Dorsolateral prefrontal cortex (tissue), 122 donors: ENCODE measurements at places on chromosomes 7 and 10.

DNA sequence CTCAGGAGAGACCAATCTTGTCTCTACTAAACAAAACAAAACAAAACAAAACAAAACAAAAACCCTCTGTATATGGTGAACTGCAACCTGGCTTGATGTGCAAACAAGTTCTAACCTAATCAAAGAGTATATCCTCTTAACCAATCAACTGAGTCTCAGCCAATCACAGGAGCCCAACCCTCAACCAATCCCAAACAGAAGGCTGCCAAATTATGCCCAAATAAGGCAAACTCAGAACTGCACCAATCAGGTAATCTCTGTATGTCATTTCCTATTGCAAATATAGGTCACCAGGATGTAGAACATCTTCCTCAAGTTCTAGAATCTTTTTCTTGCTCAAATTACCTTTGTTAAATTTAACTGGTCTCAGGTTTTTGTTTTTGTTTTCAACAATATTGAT lies 5.2 kb downstream of the FAM133B start:
- DNase-seq = no peak

- no peak for DNase-seq
Observed at GRCh38 chr7:31910191-31910590, 160.0 kb downstream of the PDE1C start.

DNA sequence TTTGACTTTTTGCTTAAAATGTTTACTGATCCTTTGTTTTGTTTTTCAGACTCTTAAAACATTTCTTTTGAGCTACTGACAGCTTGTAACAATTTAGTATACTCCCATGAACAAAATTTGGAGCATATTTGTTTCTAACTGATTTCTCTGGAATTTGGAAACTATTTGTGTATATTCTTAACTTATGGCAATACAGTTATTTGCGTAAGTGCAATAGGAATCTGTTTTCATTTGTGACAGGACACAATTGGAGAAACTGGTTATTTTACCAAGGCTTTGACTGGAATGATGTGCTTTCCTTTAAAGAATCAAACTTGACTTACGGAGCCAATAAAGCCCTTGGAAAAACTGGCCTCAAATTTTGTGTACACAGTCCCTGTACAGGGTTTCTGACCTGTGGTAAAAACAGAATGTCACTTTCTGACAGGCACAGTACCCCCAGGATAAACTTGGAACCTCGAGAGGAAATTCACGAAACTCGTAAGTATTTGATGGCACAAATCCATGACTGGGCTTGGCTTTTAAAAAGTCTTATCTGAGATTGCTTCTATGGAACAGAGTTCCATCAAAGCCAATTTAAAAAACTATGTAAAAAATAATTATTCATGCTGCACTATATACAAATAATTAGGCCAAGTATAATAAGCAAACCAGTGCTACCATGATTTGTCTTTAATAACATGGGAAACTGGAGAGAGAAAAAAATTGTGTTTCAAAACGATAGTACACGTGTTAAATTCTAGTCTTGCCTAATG lies 70.4 kb downstream of the ST8SIA6 start:
- DNase-seq = no peak

- no peak for DNase-seq
Observed at GRCh38 chr7:140232957-140233917, 56.5 kb upstream of the KDM7A start.

DNA sequence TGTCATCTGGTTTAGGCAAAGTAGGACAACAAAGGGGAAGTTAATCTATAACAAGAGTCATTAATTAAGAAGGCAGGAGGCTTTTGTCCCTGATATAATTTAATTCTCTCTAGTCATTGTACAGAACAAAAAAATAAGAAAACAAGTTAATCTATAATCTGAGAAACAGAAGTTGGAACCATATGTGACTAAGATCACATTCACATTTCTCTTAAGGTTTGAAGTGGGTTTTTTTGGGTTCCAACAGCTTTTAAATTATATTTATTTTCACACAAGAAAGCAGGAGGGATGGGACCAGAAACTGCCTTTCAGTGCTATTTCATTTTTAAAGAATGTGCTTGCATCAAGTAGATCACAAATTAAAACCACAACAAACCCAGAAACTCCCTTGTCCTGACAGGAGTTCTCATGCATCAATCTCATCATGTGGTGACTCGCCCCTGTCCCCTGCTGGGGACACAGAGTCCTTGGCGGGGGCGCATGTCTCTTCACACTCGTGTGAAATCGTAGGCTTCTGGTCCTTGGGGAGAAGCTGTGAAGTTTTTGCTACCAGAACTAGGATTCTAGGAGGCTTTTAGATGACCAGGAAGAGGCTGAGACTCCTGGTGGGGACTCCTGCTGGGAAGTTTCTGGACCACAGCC lies 10.1 kb upstream of the OPN4 start:
- DNase-seq = no peak

DNA sequence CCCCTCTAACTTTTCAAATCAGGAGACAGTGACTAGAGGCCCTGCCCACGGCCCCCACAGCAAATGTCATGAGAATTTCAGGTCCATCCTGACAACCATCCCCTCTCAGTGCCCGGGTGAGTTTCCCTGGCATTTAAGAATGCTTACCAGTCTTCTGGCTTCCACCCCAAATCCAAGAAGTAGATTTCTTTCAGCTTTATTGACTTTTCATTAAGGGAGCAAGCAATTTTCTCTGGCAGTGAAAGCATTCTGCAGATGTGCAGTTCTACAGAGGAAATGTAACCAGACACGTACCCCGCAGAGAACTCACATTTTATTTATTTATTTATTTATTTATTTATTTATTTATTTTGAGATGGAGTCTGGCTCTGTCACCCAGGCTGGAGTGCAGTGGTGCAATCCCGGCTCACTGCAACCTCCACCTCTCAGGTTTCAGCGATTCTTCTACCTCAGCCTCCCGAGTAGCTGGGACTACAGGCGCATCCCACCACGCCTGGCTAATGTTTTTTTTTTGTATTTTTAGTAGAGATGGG lies 120.9 kb upstream of the KCTD7 start:
- DNase-seq = no peak

DNA sequence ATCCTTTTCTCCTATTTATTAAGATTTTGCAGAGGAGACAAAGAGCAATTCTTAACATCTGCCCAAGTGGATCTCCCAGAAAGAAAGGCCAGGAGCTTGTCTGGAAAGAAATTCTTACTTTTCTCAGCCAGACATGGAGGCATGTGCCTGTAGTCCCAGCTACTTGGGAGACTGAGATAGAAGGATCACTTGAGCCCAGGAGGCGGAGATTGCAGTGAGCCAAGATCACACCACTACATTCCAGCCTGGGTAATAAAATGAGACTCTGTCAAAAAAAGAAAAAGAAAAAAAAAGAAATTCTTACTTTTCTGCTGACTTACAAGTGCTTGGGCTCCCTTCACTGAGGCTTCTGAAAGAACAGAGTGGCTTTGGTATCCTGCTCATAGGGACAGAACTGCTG lies 2.4 kb upstream of the CYP3A43 start:
- no peak for DNase-seq

GRCh38 chr7:3200504-3200903 lies 100.5 kb upstream of the SDK1 start:
- no peak for DNase-seq
